ENCODE measurements at places on chromosomes 16 and 17.

- no peak for DNase-seq
Observed at GRCh38 chr17:338442-339192, 14.0 kb downstream of the RPH3AL start.

- no peak for DNase-seq
Observed at GRCh38 chr17:31453896-31454295, 62.4 kb downstream of the RAB11FIP4 start.

DNA sequence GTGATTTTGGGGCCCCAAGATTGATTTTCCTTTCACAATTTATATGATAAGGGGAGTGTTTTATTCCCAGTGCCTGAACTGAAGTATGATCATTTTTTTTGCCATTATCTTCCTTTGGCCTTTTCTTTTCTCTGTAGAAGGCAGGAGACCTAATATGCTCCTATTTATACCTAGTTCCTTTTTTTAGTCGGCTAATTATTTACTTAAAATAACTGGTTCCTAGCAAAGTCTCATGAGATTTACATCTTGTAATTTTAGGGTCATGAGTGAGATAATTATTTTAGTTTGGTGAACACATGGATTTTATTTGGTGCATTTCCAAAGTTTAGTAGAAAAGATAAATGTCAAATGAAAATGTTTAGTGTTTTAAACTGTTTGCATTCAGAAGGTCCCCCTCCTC lies 24.8 kb downstream of the SEC14L1 start:
- DNase-seq: no peak

GRCh38 chr17:21345236-21345635 lies 30.9 kb upstream of the KCNJ12 start:
- no peak for DNase-seq

Measured in stimulated activated CD4-positive, alpha-beta T cell treated with anti-CD3 and anti-CD28 coated beads, TNF-alpha, amount 100 ng/mL, for 1 hour (primary cell).